ENCODE measurements at places on chromosomes 16 and 17. TPM values are rescaled to one million over a fixed set of nuclear protein-coding genes. Genes with fewer than 3 reads are reported as not detected.

DNA sequence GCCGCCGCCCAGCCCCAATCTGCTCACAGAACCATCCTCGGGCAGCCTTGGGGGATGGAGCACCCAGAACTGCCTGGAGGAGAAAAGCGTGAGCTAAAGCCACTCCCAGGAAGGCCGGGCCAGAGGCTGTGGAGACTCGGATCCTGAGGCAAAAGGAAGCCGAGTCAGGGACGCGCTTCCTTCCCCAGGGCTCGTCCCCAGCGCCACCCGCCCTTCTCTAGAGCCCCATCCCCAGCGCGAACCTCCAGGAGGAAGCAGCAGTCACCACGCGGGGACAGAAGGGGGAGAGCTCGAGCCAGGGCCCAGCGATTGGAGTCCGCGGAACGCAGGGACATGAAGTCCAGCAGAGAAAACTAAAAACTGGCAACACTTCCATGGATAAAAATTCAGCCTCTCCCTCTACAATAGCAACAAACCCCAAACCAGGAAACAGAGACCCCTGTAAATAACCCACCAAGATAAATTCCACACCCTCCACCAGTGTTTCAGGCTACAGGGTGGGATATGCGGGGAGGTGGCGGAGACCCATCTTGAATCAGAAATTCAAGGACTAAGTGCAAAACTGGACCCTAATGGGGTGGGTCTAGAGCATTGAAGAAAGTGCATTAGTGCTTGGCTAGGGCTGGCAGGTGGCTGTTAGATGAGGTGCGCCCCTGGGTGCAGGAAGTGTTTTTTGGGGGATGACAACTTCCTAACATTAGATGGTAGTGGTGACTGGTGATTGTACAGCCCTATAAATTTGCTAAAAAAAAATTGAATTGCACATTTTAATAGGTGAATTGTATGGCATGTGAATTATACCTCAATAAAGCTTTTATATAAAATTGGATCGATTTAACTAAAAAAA is 116.1 kb upstream of the METRNL start:
- DNase-seq, result peak; percentile 67

- DNase-seq, result no peak
These were observed 17.2 kb downstream of the CD300LB start for GRCh38 chr17:74513987-74514631.

DNA sequence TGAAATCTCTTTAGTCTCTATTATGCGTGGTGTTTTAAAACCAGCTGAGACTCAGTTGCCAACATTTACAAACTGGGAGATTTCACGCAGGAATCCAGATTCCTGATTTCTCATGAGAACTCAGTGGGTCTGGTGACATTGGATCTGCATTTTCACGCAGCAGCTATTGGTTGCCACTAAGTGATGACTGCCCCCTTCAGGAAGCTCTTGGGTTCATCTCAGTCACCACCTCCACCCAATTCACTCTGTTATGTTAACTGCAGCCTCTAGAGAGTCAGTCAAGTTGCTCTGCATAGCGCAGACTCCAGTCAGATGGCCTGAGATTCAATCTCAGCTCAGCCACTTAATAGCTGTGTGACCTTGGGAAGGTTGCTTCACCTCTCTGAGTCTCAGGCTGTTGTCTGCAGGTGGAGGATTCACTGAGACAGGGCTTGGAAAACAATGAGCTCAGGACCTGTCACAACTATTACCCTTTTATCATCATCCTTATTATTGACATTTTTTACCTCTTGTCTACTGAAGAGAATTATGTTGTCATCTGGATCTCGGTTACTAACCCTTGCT is 6.4 kb downstream of the SHISA9 start:
- no peak for DNase-seq

DNA sequence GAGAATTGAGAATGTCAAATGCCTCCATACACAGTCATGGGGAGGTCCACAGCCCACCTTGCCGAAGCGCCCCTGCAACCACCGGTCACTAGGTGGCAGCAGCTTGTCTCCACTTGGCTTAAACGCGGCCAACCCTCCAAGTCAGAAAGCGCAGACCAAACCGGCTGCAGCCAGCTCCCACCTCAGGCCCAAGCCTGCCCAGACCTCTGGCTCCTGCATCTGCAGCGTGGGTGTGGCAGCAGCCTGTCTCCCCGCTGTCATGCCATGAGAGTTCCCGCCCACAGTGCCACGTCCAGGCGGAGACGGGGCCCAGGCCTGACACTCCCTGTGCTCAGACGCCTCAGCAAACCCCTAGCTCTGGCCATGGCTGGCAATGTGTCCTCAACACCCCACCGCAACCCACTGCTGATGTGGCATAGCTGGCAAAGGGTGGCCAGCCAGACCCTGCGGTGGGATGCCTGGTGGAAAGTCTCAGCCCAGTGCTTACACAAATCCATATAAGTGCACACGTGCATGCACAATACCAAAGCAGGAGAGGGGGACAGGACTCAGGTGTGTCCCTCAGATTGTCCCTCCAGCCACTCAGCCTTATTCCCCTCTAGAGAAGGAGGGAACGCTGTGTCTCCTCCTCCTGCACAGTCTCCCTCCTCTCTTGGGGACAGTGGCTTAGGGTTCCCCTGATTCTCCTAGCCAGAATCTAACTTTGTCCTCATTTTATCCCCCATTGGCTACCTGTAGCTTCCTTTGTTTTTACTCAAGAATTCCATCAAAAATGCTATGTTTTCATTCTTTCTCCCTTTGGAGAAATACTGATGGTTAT is 10.9 kb downstream of the COPZ2 start:
- peak; percentile 85 for DNase-seq

DNA sequence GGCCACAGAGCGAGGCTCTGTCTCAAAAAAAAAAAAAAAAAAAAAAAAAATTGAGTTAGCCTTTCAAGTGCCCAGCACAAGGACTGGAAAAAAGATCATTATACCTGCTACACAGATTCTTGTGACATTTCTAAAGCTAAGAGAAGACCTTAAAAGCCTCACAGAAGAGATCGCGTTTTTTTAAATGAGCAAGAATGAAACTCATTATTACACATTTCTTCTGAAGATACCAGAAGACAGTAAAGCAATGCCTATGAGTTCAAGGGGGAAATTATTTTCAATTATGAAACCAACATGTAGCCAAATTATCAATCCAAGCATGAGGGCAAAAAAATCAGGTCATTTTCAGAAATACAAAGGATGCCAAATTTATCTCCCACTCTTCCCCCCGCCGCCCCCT is 56.8 kb downstream of the MED13 start:
- no peak for DNase-seq

GRCh38 chr17:74742153-74742515 is 5.1 kb downstream of the RAB37 start:
- no peak for DNase-seq

GRCh38 chr16:24667244-24667764 is 62.1 kb upstream of the TNRC6A start:
- no peak for DNase-seq

Gene TNFSF13
- total RNA-seq, result 10.4 TPM

Gene TMEM114
- total RNA-seq, result not detected

All from ovary (tissue), 10 donors.